Osteoblast (primary cell): ENCODE measurements at places on chromosomes 4 and X. TPM values are rescaled to one million over a fixed set of nuclear protein-coding genes. Genes with fewer than 3 reads are reported as not detected.

- DNase-seq: peak; percentile 38
Measured at GRCh38 chrX:39514801-39515200, 583.0 kb downstream of the BCOR start.

GRCh38 chr4:44726038-44726871, at the start of gene GNPDA2:
TSS of gene GNPDA2 (minus strand) at chr4:44726556. CDS start at chr4:44722207, 4,349 bp downstream.
- DNase-seq: peak; percentile 95

GRCh38 chr4:41058426-41058825, 155.9 kb downstream of the APBB2 start:
- DNase-seq: no peak

DNA sequence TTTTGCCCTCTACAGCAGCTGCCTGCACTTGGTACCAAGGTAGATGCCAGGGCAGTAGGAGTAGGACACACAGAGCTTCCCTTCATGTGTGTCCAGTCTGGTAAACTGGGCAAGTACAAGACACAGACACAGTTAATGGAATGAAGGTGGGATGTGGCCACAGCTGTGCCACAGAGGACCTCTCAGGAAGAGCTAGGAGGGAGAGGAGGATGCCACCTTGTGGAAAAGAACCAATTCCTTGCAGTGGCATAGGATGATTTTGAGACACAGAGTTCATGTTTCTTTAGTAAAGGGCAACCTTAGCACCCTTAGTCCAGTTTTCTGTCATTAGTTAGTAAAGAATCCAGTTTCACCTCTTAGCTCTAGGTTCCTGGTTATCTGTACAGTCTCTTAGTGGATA, 36.3 kb upstream of the TBC1D14 start:
- DNase-seq: peak; percentile 15

- DNase-seq: no peak
Measured at GRCh38 chr4:15423285-15423711, 4.5 kb upstream of the C1QTNF7 start.

GRCh38 chr4:29852537-29852936, 867.6 kb upstream of the PCDH7 start:
- DNase-seq: no peak

GRCh38 chrX:65769564-65770292, 102.3 kb downstream of the MSN start:
- no peak for DNase-seq

GRCh38 chr4:125388613-125389012, 73.9 kb downstream of the FAT4 start:
- peak; percentile 78 for DNase-seq

- DNase-seq: peak; percentile 26
Measured at GRCh38 chrX:46477435-46477834, 67.8 kb downstream of the ZNF674 start.

DNA sequence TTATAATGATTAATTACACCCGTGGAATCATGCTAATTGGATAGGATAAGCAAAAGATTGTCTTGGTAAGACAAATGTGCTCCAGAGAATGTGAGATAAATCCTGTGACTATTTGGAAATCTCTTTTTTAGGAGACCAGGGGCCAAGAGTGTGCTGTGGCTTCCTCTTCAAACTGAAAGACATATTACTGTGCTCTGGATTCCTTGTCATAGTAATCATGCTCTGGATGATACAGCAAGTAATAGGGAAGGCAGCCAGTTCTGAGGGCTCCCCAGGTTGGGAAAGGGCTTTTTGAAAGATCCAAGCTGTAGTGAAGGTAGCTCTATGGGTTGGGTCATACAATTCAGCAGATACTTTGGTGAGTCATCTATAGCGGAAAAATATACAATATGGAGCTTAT, 600.5 kb downstream of the PCDH18 start:
- no peak for DNase-seq

- no peak for DNase-seq
Measured at GRCh38 chr4:181659876-181660275, 583.3 kb upstream of the TENM3 start.

GRCh38 chr4:184863916-184864315, 38.1 kb upstream of the ACSL1 start:
- DNase-seq: no peak

DNA sequence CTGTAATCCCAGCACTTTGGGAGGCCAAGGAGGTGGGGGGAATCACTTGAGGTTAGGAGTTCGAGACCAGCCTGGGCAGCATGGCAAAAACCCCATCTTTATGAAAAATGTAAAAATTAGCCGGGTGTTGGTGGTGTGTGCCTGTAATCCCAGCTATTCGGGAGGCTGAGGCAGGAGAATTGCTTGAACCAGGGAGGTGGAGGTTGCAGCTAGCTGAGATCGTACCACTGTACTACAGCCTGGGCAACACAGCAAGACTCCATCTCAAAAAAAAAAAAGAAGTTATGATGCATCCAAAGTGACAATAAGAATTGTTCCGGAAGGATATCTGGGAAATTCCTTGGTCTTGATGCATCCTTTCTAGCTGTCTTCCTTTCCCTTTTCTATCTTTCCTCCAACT, 7.3 kb downstream of the NOCT start:
- DNase-seq: no peak

DNA sequence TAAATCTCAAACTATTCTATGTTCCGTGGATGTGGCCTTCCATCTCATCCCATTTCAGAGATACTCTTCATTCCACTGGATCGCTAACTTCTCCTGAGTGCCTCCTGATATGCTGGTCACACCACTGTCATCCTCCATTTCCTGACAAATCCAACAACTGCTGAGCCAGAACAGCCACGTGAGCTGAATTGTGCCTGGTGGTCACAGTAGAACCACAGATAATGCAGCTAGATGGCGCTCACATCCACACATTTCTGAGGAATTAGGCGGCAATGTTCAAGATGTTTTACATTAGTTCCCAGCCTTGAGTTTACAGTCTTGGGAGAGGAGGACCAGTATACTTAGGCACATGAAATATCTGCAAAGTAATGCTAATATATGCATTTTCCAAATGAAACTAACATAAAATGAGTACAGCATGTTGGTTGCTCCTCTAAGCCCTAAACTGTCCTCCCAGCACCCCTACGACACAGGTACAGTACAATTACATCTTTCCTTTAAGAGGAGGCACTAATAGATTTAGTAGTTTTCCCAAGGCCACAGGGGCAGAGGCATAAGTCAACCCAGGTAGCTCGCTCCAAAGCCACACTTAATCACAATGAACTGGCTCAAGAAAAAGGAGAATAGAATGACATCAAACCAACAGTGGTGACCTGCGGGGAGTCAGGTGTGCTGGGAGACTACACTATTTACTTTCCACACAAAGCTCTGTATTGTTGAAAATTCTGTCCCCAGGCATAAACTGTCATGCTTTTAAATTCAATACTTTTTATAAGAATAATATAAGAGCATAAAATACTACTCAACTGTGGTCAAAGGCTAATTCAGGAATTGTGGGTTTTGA, 134.2 kb downstream of the CHIC2 start:
- peak; percentile 82 for DNase-seq

GRCh38 chrX:10199212-10199611, 42.4 kb downstream of the CLCN4 start:
- peak; percentile 58 for DNase-seq

- DNase-seq: peak; percentile 87
Measured at GRCh38 chrX:2848871-2849301, 20.2 kb downstream of the GYG2 start.

GRCh38 chr4:89353514-89353913, 45.9 kb upstream of the GPRIN3 start:
- no peak for DNase-seq

DNA sequence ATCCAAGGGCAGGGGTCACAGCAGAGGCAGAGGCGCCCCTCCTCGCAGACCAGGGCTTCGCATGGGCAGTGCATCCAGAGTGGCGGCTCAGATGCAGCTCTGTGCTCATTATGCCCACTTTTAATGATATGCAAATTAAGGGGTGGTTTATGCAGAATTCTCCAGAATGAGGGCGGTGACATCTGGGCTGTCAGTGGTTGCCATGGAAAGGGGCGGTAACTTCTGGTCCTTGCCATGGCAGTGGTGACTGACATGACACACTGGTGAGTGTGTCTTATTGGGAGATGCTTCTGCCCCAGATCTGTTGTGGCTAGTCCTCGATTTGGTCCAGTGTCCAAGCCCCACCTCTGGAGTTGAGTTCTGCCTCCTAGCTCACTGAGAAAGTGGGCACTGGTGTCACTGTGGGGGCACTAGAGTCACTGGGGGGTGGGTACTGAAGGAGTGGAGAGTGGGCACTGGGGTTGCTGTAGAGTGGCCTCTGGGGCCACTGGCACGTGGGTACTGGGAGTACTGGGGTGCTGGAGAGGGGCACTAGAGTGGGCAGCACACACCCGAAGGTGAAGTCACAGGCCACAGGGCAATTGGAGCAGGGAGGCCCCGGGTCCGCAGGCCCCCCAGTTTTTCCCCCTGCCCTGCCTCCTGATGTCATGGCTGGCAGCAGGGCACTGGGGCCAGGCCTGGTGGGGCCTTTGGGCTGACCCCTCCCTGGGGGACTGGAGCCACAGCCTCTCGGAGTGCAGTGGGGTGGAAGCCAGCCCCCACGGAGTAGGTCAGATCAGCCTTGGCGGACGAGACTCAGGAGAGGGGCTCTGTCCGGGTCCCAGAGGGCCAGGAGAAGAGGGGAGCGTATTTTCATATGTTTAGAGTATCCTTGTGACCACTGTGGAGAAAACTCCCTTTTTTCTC, 98.6 kb upstream of the NKX1-1 start:
- peak; percentile 90 for DNase-seq

GRCh38 chr4:187724456-187724855, 271.1 kb upstream of the ZFP42 start:
- no peak for DNase-seq

- DNase-seq: peak; percentile 60
Measured at GRCh38 chrX:102950908-102951866, 14.1 kb downstream of the RAB40AL start.

DNA sequence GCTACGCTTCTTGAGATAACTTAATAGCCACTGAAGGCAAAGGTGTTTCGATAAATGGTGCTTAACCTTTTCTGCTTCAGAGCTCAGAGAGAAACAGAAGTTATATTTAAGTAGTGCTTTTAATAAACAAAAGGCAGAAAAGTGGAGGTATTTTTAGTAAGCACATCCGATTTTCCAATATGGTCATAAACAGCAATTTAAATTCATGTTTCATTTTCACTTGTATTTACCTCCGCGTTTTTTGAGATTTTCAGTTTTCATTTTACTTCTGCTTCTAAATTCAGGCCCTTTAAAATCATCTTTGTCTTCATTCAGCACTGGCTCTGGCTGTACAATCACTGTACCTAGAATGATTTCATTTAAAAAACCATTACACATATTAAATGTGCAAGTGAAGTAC, 92.4 kb downstream of the ATRX start:
- DNase-seq: no peak

GRCh38 chrX:39609941-39610340, 487.8 kb downstream of the BCOR start:
- DNase-seq: no peak

- no peak for DNase-seq
Measured at GRCh38 chrX:87728459-87728858, 210.9 kb downstream of the KLHL4 start.

GRCh38 chrX:105323928-105324327, 103.4 kb upstream of the TEX13A start:
- no peak for DNase-seq

The VCX3B gene
- not detected in 2 replicates for total RNA-seq

The KIAA1210 gene
- total RNA-seq: not detected in 2 replicates

The TREX2 gene
- total RNA-seq: 3.3 and 3.5 TPM in 2 replicates

The BST1 gene
- total RNA-seq: 30.6 and 31.8 TPM in 2 replicates

The WDR45 gene
- 86.5 and 97.5 TPM in 2 replicates for total RNA-seq

The FAT4 gene
- 27.9 and 31.2 TPM in 2 replicates for total RNA-seq

The MAP7D2 gene
- under 0.01 and 0.36 TPM in 2 replicates for total RNA-seq

The GAGE2A gene
- total RNA-seq: not detected in 2 replicates

The RNF175 gene
- total RNA-seq: under 0.01 TPM in 2 replicates

The RAI2 gene
- under 0.01 and 0.36 TPM in 2 replicates for total RNA-seq

The HS6ST2 gene
- under 0.01 TPM in 1 of 2 replicates, not detected in the other for total RNA-seq
